Nephron progenitor cell (in vitro differentiated cells): ENCODE measurements at places on chromosomes 6 and 20.
A peak's percentile ranks its signal among the peaks of the same experiment; 100 is the strongest.

- no peak for DNase-seq
Measured at GRCh38 chr6:47654255-47654654, 44.1 kb upstream of the ADGRF4 start.

GRCh38 chr6:14241255-14242070 is 123.9 kb downstream of the CD83 start:
- DNase-seq, result no peak

- DNase-seq, result no peak
Measured at GRCh38 chr6:25280344-25281074, 1.3 kb downstream of the CARMIL1 start.

- no peak for DNase-seq
Measured at GRCh38 chr20:51611625-51611890, 69.0 kb upstream of the NFATC2 start.

DNA sequence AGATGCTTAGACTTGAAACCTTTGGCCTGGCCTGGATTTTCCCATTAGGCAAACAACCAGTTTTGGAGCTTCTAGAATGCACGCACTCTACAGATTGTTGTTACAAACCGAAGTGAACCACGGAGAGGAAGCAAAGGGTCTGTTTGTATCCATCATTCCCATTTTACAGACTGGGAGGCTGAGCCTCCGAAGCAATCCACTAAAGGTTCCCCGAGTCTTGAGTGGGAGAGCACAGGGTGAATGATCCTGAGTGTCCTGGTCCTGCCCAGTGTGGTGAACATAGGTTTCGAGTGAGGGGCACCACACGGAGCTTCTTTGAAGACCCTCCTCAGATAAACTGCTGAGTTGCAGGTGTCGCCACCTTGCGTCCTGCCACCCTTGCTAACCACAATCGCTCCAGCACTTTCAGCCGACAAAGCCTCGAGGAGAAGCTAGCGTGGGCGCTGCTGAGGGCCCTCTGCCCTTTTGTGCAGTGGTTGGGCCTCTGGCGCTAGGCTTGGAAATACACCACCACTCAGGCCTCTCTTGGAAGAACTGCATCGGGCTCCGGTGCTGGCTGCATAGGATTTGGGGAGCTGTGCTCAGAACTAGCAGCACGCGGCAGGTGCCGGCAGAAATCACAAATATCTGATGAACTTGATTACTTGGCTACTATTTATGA is 1.4 kb upstream of the PRDM13 start:
- no peak for DNase-seq

- DNase-seq, result no peak
Measured at GRCh38 chr6:30741063-30741779, 1.3 kb downstream of the FLOT1 start.

DNA sequence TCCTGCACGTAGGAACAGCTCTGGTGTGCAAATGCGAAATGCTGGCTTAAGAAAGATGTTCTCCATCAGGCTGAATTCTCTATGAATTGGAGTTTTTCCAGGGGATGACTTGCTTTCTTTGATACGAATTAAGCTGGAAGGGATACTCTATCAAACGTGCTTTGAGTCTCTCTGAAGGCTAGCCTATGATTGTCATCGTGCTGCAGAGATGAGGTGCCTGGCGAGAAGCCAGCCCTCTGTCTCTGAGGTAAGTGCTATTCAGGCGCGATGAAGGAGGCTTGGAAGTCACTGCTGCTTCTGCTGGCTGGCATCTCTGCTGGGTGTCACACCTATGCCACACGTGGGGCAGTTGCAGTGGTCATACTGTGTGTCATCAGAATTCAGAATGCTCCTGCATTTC is 223.7 kb downstream of the TAF4 start:
- DNase-seq, result no peak

GRCh38 chr6:66199171-66199570 is 492.1 kb upstream of the EYS start:
- no peak for DNase-seq

GRCh38 chr6:25816252-25816651 is 15.6 kb downstream of the SLC17A1 start:
- no peak for DNase-seq

- no peak for DNase-seq
Measured at GRCh38 chr20:10596710-10597121, 77.1 kb downstream of the JAG1 start.

DNA sequence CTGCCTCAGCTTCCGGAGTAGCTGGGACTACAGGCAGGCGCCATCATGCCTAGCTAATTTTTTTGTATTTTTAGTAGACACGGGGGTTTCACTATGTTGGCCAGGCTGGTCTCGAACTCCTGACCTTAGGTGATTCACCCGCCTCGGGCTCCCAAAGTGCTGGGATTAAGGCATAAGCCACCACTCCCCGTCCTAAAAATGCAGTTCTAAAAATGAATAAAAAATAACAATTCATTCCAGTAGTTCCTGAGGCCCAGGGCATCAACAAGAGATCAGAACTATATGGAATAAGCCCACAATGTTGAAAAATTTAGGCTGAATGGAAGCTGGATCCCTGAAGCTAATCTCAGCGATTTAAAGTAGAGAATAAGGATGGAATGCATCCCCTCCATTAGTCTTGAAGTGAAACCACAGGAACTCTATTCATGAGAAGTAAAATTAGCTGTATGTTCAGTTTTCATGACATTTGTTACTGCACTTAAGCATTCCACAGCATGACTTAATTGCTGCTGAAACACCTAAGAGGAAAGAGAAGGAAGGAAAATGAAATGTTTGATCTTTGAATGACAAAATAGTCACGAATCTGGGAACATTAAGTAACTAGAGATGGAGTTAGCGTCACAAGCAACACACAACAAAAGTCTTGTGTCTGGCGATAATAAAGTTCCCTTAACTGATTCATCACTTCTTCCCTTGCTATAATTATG is 80.4 kb upstream of the RIPOR2 start:
- DNase-seq, result no peak

- DNase-seq, result no peak
Measured at GRCh38 chr20:58832457-58832856, 18.2 kb downstream of the GNAS-AS1 start.

DNA sequence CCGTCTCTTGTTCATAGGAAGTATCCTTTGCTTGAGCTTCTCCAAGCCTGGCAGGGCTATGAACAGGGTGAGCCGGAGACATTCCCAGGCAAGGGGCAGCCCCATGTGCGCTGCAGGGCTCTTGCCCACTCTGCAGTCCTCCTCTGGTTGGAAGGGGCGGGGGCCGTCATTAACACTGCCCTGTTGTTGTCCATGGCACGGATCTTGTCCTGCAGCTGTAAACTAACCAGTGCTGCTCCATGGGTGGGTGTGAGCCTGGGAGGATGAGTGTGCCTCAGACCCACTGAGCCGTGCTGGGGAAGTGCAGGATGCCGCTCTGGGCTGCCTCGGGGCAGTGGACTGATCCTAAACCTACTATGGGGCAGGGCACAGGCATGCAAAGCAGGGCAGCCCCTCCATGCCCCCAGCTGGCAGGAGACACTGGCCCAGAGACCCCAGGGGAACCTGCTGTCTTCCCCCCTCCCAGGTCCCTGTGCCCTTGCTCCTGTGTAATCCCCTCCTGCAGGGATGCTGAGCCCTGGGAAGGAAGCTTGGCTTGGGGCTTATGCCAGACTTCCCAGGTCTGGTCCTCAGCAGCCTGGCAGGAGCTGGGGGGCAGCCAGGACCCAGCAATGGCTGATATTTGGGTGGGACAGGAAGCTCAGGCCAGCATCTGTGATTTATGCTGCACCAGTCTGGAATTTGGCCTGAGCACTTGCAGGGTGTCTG is 8.5 kb downstream of the EBF4 start:
- no peak for DNase-seq

GRCh38 chr6:31513456-31514165 is 15.2 kb upstream of the MCCD1 start:
- DNase-seq, result no peak

- DNase-seq, result no peak
Measured at GRCh38 chr6:111861431-111861885, 11.8 kb downstream of the FYN start.

- no peak for DNase-seq
Measured at GRCh38 chr20:47672886-47673670, 112.2 kb downstream of the SULF2 start.

- DNase-seq, result no peak
Measured at GRCh38 chr6:129730477-129731165, 20.6 kb upstream of the ARHGAP18 start.

GRCh38 chr6:148465670-148466069 is 123.0 kb downstream of the SASH1 start:
- DNase-seq, result no peak

DNA sequence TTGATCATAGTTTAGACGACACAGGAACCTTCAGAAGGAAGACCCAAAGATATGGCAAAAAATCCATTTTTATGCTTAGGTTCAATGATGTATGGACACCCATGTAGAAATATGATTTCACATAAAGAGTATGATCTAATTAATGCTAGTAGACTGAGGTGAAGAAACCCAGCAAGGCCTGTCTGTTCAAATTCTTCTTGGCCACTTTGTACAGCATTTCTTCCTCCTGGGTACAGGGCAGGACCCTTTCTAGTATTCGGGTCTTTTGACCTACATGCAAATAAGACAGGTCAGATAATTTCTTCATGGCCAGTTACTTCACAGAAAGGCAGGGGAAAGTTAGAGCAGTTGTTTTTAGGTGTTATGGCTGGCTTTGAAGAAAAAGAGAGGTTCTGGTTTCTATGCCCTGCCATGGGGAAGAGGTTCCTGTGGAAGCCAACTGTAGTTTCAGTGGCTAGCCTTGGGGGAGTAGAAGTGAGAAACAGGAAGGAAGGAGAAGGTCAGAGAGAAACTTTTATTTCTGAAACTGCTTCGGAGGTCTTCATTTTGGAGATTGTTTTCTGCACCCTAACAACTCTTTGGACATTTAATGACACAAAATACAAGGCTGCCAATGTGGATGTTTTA is 208.3 kb downstream of the PTPRK start:
- no peak for DNase-seq

DNA sequence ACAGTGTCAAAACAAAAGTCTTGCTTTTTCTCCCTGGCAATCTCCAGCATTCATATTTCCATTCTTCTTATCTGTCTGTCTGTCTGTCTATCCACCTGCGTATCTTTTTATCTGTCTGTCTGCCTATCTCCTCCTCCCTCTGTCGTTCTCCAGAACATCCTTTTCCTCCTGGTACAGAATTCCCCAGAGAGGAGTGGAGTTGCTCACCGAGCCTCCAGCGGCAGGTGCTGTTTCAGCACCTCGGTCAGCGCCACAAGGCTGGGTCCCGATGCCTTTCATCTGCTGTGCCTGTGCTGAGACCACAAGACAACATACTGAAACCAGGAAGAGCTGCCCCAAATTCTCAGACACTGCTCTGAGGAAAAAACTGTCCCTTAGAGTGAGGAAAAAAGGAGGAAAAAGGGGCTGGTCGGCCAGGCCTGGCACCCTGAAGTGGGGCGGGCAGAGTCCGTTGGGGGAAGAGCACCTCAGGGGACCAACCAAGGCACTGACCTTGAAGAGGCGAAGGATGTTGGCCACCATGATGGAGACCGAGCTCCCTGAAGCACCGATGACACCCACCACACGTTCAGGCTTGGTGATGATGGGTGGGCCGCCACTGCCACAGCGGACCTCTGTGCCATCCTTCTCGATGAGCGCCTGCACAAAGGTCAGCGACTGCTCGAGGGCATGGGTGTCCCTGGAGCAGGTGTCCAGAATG is 13.3 kb downstream of the GRM4 start:
- DNase-seq, result peak; percentile 92

- DNase-seq, result no peak
Measured at GRCh38 chr6:15255481-15255880, 9.6 kb downstream of the JARID2 start.

- DNase-seq, result no peak
Measured at GRCh38 chr6:150641398-150642139, 41.9 kb downstream of the PLEKHG1 start.

GRCh38 chr6:168031411-168031971 is 34.0 kb downstream of the KIF25 start:
- DNase-seq, result no peak

DNA sequence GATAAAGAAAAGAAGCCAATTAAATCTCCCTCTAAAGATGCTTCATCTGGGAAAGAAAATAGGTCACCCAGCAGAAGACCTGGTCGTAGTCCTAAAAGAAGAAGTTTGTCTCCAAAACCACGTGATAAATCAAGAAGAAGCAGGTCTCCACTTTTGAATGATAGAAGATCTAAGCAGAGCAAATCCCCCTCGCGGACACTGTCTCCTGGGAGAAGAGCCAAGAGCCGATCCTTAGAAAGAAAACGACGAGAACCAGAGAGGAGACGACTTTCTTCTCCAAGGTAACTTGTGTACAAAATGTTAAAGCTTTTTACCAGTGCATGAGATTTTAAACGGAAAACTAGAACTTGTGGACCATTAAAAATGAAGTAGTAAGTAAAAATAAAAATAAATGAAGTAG is 46.5 kb downstream of the FAM217A start:
- no peak for DNase-seq

- DNase-seq, result no peak
Measured at GRCh38 chr6:142400495-142400894, 98.7 kb downstream of the ADGRG6 start.

GRCh38 chr6:225121-225721 is 67.1 kb upstream of the DUSP22 start:
- DNase-seq, result no peak

DNA sequence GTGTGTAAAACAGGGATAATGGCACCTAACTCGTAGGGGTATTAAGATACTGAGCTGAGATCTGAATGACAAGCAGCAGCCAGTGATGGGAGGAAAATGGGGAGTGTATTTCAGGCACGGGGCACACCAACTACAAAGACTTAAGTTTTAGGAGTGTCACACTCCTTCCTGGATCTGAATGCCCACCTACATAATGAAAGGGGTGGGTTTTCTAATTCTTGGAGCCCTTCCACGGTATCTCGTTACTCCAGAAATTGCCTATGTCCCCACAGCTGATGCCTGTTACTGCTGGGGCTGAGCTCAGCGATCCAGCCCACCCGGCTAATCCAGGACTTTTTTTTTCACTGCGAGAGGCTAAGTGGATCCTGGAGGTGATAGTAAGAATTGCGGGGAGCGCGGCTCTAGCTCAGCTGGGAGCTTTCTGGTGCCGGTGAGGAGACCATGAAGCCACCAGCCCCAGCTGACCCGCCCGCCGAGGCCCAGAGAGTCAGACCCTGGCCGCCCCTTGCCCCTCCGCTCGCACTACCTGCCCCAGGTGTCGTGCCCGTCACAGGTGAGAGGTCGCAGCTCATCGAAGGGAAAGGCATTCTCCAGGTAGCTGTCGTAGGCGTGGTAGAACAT is 727 bp downstream of the EDEM2 start:
- peak; percentile 36 for DNase-seq

DNA sequence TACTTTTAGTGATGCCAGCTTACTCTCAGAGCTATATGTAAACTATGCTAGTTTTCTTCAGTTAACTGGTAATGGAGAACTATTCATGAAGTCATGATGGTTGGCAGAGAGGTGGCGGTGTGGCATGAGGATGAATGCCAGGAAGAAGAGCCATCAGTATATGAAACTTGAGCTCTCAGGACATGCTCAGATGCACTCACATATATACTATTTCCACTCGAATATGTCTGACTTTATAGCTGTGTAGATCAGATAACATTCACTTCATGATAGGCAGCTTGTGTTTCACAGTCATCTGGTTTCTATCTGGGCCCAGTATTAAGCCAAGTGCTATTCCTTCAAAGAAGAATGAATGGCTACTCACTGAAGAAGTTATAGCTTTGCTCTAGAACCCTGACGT is 46.2 kb upstream of the CEP85L start:
- DNase-seq, result no peak
